GM23338 (cell line): ENCODE measurements at places on chromosomes 3 and 15. TPM values are rescaled to one million over a fixed set of nuclear protein-coding genes. Genes with fewer than 3 reads are reported as not detected.

The KCNMB2 gene
- not detected in 2 replicates for total RNA-seq

The SLC6A20 gene
- 0.14 TPM in 1 of 2 replicates, not detected in the other for total RNA-seq

GRCh38 chr15:70262171-70262570, 164.5 kb upstream of the TLE3 start:
- DNase-seq, result no peak

GRCh38 chr3:156350781-156351180, 204.1 kb downstream of the SSR3 start:
- DNase-seq, result no peak

- no peak for DNase-seq
Measured at GRCh38 chr3:76554707-76555106, 485.2 kb upstream of the ROBO2 start.
